SHP77 treated with DMSO at 0.1 percent for 48 hours (cell line): ENCODE measurements at places on chromosomes 11 and 22.

GRCh38 chr22:50151571-50152537 is 18.7 kb upstream of the PANX2 start:
- DNase-seq = no peak

- DNase-seq = no peak
These were observed 5.4 kb upstream of the VPS51 start for GRCh38 chr11:65090628-65091027.

DNA sequence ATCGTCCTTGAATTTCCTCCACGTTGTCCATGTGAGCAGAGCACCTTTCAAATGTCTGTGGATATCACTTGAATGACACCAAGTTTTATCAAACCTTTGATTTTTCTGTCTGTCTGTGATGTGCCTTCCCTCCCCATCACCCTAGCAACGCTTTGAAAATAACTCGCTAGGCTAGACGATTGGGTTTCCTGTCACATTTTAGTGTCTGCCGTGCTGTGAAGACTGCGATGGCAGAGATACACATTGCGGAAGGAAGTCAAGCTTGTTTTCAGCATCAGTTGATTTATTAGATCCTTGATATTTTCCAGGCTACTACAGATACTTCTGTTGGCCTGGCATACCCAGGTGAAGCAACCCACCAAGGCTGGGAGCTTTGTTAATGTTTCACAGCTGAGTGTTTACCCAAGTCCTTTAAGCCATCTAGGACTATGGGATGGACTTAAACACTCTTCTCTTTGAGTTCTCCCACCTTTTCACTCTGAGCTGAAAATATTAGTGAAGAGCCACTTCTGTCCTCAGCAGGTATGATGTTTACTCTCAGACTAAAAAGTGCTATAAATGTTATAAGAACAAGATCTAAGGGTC is 93.6 kb upstream of the CD44 start:
- no peak for DNase-seq

DNA sequence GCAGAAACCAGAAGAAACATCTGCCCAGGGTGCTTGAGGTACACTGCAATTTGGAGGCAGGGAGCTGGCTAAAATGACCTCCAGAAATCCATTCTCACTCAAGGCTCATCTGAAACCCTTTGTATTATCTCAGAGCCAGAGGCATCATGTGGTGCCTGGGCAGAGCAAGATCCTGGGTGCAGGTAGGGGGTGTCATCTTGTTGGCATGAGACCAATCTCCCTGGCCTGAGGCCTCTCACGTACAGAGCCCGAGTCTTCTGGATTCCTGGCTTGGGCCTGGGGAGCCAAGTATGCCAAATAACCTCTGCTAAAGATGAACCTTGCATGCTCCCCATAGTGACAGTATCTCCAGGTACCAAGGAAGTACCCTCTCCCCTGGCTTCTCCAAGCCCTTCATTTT is 2.4 kb downstream of the LMO1 start:
- no peak for DNase-seq

DNA sequence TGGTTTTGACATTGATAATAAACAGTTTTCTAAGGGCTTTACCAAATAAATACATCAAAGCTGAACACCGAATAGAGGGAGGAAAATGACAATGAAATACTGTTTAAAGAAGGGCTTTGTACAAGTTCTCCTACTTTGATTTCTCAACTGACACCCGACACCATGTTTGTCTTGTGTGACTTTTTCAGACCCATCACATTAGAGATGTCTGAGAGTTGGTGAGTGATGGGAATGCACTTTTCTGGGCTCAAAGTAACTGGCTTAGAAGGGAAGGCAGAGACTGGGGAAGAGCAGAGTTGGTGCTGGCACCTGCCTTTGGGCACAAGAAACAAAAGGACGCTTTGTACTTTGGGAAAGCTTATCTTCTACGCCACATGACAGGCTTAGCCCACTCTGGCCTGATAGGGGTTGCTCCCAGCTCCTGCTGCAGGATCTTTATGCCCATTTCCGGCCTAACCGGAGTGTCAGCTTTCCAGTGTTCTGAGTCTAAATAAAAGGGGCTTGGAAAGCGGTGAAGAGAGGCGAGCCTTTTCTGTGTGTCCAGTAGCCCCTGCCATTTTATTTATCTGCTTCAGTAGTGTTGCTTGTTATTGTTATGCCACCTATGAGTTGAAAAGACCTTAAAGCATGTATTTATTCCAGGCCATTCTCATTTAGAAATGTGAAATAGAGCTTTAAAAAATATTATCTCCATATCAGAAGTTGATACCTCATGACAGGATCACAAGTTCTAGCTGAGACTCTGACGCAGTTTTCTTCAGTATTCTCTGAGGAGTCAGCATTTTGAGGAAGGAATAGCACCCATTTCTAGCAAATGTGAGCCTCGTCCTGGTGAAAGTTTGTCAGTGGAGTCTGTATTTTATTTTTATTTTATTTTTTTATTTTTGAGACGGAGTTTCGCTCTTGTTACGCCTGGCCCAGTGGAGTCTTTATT is 24.2 kb downstream of the KREMEN1 start:
- no peak for DNase-seq

DNA sequence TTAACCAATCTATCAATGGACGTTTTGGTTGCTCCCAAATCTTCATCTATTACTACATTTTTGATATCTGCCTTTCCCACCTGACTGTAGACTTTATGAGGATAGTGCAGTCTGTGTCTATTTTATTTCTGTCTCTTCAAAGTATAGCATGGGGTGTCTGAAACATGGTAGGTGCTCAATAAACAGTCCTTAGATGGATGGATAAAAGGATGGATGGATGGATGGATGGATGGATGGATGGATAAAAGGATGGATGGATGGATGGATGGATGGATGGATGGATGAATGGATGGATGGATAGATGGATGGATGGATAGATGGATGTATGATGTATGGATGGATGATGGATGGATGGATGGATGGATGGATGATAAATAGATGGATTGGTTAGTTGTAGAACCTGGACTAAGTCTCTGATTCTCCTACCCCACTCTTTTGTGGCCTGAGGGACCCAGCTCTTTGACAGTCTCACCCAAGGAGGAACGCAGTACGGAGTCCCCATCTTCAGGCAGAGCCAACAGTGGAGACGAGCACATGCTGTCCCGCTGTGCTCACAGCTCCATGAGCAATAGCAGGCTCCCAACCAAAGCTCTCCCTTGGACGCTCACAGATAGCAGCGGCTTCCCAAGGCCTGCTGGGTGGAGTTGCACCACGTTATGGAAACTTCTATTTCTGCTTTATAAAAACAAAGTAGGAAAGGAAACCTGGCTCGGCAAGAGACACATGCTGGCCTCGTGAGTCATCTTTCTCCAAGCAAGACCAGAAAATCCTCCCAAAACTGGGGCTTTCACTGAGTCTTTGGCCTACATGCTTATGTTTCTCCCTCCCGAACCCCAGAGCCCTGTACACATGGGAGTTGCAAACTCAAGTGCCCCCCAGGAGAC is 448.0 kb downstream of the MIAT start:
- no peak for DNase-seq

- DNase-seq = no peak
These were observed 63.8 kb downstream of the IGLL1 start for GRCh38 chr22:23516304-23516703.
